ENCODE measurements at places on chromosomes 4 and X. TPM values are rescaled to one million over a fixed set of nuclear protein-coding genes. Genes with fewer than 3 reads are reported as not detected.

ELF4 gene
- total RNA-seq: 25.6 TPM

- no peak for ATAC-seq
Observed at GRCh38 chr4:137961051-137961438, 281.1 kb downstream of the SLC7A11 start.

GRCh38 chr4:95087657-95088455 is 330.1 kb downstream of the BMPR1B start:
- no peak for ATAC-seq

CCKAR gene
- total RNA-seq: not detected

TMEM271 gene
- not detected for total RNA-seq

- ATAC-seq: no peak
Observed at GRCh38 chrX:154008521-154008920, 11.2 kb downstream of the IRAK1 start.

GRCh38 chr4:145935253-145936141 is 3.1 kb downstream of the ZNF827 start:
- ATAC-seq: no peak

DNA sequence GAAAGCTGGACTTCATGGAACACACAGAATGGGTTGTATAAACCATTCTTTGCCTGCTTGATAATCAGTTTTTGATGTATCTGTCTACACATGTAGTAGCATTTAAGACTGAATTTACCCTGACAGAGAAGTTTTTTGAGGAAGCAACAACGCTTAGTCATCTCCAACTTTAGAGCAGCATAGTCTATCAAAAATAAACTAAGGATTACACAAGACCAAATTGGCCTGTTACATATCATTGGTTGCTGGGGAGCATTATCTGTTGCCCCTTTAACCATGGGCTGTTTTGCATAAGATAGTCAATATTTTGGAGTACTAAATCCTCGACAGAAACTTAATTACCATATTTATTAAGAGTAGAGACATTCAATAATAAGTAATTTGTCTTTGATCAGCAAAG is 347.4 kb downstream of the FAM47B start:
- ATAC-seq: no peak

All from activated T-helper 17 cell treated with anti-CD3 and anti-CD28 coated beads, Interleukin-2, amount 50 U/mL, for 72 hours (primary cell).